ENCODE measurements at places on chromosomes 16 and 17.

GRCh38 chr17:5943982-5944381 lies 126.2 kb upstream of the WSCD1 start:
- DNase-seq, result no peak

DNA sequence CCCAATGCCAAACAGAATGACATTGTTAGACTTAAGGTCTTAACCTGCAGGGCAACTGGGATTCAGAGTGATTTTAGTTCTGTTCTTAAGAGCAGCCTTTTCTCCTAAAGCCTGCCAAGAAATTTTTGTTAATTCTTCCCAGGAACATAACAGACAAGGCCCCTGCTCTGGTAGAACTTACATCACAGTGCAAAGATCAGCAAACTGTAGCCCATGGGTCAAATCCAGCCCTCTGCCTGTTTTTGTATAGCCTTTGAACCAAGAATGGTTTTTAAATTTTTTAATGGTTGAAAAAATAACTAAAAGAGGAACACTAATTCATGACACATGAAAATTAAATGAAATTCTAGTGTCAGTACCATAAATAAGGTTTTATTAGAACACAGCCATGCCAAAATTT lies 3.8 kb downstream of the ACSM3 start:
- no peak for DNase-seq

DNA sequence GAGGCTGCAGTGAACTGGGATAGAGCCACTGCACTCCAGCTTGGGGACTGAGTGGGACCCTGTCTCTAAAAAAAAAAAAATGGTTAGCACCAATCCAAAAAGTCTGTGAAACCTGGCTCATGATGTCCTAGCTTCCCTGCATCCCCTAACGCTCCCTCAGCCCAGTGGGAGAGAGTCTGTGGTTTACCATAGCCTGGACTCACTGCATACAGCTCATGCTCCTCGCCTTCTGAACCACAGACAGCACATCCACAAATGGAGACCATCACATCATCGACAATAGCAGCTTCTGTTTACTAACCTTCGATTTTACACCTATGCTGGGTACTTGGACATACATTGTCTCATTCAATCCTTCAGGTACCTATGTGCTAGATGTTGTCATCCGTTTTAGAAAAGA lies 43.6 kb downstream of the NLRC5 start:
- DNase-seq, result no peak

DNA sequence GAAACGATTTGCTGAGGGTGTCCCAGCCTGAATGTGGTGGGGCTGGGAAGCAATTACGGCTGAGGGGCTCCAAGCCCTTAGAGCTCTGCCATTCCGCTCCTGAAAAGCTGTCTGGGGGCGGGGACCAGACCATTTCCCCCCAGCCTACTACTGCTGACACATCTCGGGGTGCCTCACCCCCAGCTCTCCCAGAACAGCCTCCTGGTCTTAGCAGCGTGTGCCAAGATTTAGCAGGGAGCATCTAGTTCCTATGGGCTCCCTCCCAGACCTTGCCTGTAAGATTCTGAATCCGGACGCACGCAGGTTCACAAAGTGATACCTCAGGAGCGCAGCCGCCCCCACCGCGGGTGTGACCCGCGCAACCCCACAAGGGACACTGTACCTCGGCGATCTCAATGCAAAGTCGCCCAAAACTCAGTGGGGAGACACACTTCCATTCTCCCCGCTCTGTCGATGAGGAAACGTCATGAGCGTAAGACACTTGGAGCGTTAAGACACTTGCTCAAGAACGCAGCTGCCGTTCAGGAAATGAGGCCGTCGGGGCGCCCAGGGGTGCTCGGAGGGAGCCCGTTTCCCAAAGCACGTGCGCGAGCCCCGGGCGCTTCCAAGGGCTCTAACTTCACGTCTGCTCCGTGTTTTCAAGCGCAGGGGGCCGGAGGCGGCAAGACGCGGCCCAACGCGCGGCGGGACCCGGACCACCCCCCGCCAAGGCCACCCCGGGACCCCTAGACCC lies 629 bp downstream of the GEMIN4 start:
- no peak for DNase-seq

DNA sequence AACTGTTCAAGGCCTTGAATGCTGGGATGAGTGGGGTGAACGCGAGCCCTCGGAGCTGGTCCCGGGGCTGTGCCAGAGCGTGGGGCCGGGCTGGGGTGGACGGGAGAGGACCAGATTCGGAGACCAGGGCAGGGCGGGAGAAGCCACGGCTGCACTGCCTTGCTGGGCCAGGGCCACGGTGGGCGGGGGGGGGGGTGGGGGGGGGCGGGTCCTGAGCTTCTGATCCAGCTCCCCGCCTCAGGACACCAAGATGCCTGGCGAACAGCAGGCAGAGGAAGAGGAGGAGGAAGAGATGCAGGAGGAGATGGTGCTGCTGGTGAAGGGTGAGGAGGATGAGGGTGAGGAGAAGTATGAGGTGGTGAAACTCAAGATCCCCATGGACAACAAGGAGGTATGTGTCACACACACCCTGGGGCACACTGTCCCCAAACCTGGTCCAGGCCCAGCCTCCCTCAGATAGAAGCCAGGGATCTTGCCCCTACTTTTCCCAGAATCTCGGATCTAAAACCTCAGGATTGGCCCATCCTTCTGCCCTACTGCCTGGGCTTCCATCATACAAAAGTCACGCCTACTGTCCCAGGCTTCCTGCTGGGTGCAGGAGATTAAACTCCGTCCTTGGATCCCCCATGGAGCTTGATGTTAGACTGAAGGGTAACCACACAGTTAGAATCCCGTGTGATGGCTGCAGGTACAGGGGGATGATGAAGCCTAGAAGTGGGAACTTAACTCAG lies 563 bp downstream of the ZNF771 start:
- peak; percentile 55 for DNase-seq

DNA sequence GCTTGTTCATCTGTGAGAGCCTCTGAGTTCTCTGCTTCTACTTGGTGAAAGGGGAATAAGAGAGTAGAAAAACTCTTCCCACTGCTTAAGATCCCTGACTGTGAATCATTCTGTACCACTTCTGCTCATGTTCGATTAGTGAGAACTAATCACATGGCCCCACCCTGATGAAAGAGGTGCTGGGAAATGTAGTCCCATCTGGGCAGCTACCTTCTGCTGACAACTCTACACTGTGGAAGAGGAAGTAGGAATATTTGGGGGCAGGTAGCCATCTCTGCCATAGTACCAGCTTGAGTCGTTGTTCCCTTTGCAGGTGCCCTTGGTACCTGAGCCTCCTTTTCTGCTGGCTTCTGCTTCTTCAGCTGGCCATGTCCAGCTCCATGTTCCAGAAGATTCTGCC lies 29.9 kb downstream of the NKD1 start:
- no peak for DNase-seq

DNA sequence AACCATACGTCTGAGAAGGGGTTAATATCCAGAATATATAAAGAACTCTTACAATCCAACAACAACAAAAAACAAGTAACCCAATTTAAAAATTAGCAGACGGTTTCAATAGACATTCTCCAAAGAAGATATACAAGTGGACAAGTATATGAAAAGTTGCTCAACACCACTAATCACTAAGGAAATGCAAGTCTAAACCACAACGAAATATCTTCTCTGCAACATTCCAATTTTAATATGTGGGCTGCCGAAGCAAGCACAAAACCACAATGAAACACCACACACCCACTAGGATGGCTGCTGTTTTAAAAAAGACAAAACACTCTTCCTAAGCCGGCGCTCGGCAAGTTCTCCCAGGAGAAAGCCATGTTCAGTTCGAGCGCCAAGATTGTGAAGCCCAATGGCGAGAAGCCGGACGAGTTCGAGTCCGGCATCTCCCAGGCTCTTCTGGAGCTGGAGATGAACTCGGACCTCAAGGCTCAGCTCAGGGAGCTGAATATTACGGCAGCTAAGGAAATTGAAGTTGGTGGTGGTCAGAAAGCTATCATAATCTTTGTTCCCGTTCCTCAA lies 5.9 kb upstream of the SLC13A2 start:
- DNase-seq, result no peak

GRCh38 chr17:41069031-41069430 lies 3.4 kb upstream of the KRTAP2-4 start:
- DNase-seq, result no peak

GRCh38 chr16:79045191-79045590 lies 555.3 kb downstream of the MAF start:
- DNase-seq, result no peak

DNA sequence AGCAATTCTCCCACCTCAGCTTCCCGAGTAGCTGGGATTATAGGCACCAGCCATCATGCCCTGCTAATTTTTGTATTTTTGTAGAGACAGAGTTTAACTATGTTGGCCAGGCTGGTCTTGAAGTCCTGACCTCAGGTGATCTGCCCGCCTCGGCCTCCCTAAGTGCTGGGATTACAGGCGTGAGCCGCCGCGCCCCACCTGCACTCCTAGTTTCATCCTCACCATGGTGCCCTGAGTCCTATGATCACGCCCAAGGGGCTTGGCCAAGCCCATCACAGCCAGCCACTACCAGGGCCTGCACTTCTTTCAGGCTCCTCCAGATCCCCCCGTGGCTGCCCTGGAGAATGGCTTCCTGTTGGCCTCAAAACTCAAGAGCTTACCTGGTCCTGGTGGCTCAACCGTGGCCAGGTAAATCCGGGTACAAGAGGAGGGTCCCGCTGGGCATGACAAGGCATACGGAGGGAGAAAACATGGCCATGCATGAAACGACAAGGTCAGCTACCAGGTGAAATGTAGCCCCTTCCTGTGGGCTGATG lies 20.4 kb upstream of the TFAP4 start:
- DNase-seq, result no peak

- DNase-seq, result no peak
These were observed 10.1 kb upstream of the STAC2 start for GRCh38 chr17:39235555-39236449.

- no peak for DNase-seq
These were observed 250.6 kb upstream of the ZFHX3 start for GRCh38 chr16:73298562-73298961.

DNA sequence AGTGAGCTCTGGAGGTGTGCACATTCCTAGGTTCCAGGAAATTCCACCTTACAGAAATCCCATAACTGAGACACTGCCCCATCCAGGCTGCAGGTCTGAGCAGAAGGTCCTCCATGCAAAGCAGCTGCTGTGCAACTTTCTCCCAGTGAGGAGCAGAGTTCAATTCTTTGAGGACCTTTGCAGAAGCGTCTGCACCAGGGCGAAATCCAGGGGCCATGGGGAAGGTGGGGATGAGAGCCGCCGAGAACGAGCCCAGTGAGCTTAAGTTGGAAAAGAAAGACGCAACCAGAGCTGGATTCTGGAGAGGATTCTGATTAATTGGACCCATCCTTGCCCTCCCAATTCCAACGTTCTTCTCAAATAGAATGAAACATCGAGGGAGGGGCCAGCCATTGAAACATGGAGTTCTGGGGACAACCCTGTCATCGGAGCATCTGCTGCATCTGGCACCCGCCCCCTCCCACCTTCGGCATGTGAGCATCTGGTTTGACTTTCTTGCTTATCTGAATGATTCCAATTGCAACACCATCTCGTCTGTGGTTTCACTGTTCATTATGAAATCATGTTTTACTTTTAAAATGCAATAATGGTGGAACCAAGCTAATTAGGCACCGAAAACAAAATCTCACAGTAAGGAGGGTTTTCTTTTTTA lies 190.6 kb upstream of the FOXF1 start:
- DNase-seq, result no peak

- no peak for DNase-seq
These were observed 6.0 kb upstream of the CBX8 start for GRCh38 chr17:79802736-79803420.

DNA sequence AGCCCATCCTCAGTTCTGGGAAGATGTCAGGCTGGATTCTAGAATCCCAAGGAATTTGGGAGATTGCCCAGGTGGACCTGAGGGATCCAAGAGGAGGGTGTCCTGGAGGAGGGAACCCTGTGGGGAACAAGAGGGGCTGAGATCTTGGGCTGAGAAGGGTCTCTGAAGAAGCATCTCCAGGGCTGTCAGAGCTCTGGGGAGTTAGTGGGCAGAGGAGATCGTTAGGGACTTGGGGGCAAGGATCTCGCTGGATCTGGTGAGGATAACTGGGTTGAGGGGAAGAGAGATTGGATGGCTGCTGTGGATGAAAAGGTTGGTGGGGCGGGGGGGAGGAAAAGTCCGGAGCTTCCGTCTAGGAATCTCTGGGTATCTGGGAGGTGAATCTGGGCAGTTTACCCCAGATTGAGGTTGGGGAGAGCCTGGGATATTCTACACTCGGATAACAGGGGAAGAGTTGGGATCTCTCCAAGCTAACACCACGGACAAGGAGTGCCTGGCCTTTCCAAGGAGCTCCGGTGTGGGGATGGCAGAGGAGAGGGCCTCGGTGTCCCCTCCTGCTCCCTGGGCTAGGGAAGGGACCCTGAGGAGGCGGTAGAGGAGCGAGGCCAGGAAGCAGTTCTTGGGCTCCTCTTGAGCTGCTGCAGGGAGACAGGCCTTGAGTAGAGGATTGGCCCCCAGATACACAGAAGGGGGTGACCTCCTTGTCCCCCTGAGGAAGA lies 1.7 kb downstream of the FBXL19 start:
- DNase-seq, result no peak

- no peak for DNase-seq
These were observed 14.1 kb downstream of the SLC7A6OS start for GRCh38 chr16:68296693-68297092.

- DNase-seq, result no peak
These were observed 92.6 kb downstream of the DNAH17 start for GRCh38 chr17:78484271-78485246.

DNA sequence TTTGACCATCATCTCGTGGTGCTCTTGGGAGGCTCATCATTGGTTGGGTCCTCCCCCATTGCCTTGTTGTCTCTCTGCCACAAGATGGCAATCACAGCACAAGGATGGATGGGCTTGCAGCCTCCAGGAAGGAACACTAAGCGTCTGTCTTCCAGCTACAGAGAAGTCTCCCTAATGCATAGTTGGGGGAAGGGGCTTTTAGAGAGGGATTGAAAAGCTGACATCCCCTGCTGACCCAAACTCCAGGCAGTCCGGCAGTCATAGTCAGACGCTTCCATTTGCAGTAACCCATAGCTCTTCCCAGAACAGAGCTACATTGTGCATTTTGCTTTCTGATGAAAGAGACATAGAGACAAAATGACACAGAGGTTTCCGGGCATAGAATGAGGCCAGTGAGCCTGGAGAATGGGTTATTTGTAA lies 111.4 kb downstream of the UTP18 start:
- DNase-seq, result peak; percentile 81

DNA sequence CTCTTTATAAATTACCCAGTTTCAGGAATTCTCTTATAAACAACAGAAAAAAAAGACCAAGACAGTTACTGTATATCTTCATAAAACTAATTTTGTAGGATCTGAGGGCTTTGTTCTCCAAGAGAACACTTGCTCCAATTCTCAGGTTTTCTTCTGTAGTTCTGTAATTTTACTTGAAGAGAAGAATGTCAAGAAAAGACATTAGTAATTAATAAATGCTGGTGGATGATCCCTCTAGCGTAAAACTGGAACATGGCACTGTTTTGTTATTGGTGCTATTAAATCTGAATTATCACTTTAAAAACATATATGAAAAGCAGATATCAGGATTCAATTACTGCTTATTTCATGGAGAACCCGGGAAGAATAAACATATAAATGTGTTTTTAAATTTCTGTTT lies 36.5 kb upstream of the CPHXL start:
- no peak for DNase-seq

GRCh38 chr17:31434727-31435050 lies 43.2 kb downstream of the RAB11FIP4 start:
- no peak for DNase-seq
